Activated T-cell treated with anti-CD3 and anti-CD28 coated beads for 48 hours (primary cell): ENCODE measurements at places on chromosomes 1 and 21.
A peak's percentile ranks its signal among the peaks of the same experiment; 100 is the strongest.

DNA sequence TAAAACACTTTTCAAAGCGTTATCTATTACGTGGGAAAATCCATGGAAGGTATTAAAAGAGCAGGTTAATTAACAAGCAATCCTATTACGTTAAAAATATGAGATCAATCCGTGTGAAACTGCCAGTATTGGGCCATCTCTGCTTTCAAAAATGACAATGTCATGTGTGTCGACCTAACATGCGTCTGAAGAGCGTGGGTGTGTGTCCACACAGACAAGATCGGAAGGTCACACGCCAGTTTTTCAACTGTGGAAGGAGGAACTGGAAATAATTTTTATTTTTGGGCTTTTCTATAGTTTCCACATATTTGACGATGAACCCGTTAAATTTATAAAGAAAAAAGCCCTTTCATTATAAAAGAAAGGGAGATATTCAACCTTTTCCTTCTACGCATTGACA lies 17.6 kb upstream of the ALDH4A1 start:
- DNase-seq: no peak

- DNase-seq: no peak
These were observed 1173.6 kb downstream of the KCNT2 start for GRCh38 chr1:195434566-195435203.

GRCh38 chr1:97297611-97298010 lies 576.0 kb downstream of the PTBP2 start:
- DNase-seq: no peak

GRCh38 chr1:81681601-81682266 lies 119.0 kb upstream of the ADGRL2 start:
- DNase-seq: no peak

DNA sequence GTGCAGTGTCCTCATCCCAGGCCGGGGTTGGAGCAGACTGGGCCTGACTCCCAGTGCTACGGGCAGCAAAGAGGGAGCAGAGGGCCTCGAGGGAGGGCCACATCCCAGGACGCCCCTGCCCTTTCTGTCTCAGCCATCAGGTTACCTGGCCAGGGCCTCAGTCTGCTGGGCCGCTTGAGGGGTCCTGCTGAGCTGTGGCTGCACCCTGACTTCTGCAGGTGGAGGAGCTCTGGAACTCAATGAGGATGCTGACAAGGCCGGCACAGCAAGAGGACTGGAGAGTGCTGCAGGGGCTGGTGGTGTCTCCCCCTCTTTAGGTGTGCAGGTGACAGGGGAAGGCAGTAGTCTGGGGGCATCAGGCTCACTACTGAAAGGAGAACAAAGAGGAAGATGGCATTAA lies 3.3 kb downstream of the ZNF692 start:
- DNase-seq: no peak

GRCh38 chr1:205976708-205977401 lies 26.3 kb downstream of the RAB7B start:
- DNase-seq: no peak

GRCh38 chr1:174818951-174819350 lies 180.8 kb upstream of the CACYBP start:
- DNase-seq: peak; percentile 9

DNA sequence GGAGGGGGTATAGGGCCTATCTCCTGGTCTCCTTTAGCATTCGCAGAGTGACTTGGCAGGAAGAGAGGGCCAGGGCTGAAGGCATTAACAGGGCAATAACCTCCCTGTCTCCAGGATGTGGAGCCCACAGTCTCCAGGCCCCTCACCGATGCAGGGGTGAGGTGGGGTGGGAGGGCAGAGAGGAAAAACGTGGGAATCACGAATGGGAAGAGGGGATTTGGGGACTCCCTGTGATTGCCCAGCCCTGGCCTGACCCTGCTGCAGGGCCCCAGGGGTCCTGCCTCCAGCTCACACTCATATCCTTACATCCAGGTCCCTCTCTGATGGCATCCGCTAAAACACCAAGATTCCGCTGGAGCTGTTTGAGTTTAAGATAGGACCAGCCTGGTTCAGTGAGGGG lies 14.6 kb downstream of the TFAP2E start:
- no peak for DNase-seq

GRCh38 chr1:28756846-28757245 lies 20.1 kb downstream of the YTHDF2 start:
- DNase-seq: no peak

- no peak for DNase-seq
These were observed 80.9 kb upstream of the IRF2BP2 start for GRCh38 chr1:234690872-234691271.
